Inflammatory macrophage treated with lipopolysaccharide for 4 hours (primary cell): ENCODE measurements at places on chromosomes 4 and X.

- DNase-seq: peak; percentile 32
These were observed 587 bp downstream of the CD99 start for GRCh38 chrX:2691543-2692220.

GRCh38 chr4:128255906-128256305 is 31.7 kb downstream of the PGRMC2 start:
- DNase-seq: no peak

- no peak for DNase-seq
These were observed 256.9 kb upstream of the TEX13A start for GRCh38 chrX:105477351-105477750.

DNA sequence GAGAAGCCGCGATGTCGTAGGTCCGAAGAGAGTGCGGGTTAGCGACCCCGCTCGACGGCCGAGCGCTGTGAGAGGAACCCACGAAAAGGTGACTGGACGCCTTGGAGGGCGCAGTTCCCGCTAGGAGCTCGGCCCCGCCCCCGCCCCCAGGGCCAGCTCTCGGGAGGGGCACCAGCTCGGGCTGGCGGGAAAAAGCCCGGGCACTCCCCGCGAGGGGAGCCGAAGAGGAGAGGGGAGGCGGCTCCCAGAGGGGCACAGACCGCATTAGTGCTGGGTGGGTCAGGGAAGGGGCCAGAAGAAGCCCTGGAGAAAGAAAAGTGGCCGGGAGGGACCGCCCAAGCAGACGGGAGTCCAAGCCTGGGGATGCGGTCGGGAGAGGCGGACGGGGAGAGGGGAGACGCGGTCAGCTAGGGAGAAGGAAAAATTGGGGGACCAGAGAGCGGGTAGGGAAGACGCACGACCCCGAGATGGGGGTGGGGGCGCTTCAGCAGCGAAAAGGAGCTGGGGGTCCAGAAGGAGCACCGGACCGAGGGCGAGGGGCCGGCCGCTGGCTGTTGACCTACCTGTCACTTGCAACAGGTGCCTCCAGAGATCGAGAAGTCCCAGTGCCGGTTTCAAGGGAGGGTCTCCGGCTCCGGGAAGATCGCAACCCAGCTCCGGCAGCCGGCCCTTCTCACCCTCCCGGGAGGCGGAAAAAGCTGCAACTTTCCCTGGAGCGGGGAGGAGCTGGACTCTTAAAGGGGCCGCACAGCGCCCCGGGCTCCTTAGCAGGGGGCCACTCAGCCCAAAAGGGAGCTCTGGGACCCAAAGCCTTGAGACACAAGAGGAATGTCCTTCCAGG is at the start of gene SYTL4:
Gene SYTL4, minus strand, starts transcription at position 681 of the 841 bp plus-strand sequence. CDS start 30,084 bp downstream, outside the sequence.
- no peak for DNase-seq

GRCh38 chrX:136829413-136829812 is 48.7 kb upstream of the ARHGEF6 start:
- DNase-seq: peak; percentile 29

GRCh38 chr4:156053174-156053573 is 99.5 kb upstream of the CTSO start:
- DNase-seq: no peak

- no peak for DNase-seq
These were observed 12.3 kb downstream of the GPR174 start for GRCh38 chrX:79156818-79157217.

DNA sequence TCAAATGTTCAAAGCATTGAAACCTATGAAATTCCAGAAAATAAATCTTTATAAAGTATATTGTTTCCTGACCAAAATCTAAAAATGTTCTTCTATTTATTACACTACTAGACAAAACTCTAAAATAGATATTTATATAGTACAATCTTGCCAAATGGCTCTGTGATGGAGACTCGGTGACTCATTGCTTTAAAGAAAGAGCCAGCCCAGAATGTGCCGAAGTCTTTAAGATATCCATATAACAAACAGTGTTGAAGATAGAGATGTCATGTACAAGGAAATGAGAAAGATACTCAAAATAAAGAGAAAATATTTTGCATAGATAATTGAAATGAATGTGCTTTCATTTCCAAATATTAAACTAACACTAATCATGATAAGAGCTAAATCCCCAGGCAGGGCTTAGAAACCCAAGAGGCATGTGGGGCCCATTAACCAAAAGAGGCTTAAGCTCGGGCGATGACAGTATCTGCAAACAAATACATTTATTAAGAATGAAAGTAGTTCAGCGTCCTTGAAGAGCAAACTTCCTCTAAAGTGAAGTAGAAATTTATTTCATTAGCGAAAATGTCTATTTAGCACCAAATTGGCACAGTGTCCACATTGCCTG is 102.1 kb upstream of the FAM9B start:
- DNase-seq: no peak

DNA sequence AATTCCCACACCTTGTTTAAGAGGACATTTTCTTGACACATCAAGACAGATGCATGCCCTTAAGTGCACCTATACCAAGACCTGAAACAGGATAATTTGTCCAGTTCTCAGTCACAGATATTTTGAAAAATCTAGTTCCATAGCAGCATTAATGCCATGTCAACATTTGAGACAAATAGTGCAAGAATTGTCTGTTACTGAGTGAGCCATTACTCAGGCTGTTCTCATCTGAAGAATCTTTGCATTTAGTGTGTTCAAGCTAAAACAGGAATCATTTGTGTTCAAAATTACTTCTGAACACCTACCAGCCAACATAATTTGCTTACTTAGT is 354.9 kb downstream of the KCNIP4 start:
- no peak for DNase-seq

DNA sequence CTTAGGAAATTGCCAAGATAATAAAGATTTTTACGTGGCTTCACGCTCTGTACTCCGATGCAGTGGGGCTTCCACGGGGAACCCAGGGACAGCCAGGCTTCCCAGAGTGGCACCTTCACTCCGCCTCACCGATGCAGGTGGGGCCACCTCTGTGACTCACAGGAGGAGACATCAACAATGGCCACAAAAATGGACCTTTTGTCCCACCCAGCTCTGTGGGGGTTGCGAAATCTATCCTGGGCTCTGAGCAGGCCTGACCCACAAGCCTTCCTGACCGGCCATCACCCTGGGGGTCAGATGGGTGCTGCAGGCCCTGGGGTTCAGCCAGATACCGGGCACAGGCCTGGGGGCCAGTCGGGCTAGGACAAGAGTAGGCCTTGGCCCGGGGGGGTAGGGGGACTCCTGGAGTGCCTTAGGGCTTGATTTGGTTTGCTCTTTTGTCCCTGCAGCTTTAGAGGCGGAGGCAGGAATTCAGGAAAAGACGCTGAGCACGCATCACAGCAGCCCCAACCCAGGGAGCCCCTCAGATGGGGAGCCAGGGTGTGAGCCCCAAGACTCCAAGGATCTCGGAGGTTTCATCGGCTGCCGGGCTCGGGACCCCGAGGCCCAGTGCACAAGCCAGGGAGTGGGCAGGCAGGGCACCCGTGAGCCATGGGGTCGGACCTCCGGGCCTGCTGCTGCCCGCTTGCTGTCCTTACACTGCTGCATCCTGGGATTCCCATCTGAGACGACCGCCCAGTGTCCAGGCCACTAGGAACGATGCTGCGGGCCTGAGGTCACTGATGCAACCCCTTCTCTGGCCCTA is 136.5 kb upstream of the NKX1-1 start:
- no peak for DNase-seq

GRCh38 chr4:147201016-147201415 is 255.4 kb upstream of the TTC29 start:
- DNase-seq: no peak

GRCh38 chrX:78693012-78693411 is 33.9 kb upstream of the RTL3 start:
- no peak for DNase-seq

- DNase-seq: no peak
These were observed 114.8 kb upstream of the NAP1L5 start for GRCh38 chr4:88812420-88812819.

- no peak for DNase-seq
These were observed 4.7 kb downstream of the PTTG2 start for GRCh38 chr4:37964734-37965457.

GRCh38 chrX:29555465-29556091 is 659.8 kb upstream of the MAGEB2 start:
- DNase-seq: no peak

DNA sequence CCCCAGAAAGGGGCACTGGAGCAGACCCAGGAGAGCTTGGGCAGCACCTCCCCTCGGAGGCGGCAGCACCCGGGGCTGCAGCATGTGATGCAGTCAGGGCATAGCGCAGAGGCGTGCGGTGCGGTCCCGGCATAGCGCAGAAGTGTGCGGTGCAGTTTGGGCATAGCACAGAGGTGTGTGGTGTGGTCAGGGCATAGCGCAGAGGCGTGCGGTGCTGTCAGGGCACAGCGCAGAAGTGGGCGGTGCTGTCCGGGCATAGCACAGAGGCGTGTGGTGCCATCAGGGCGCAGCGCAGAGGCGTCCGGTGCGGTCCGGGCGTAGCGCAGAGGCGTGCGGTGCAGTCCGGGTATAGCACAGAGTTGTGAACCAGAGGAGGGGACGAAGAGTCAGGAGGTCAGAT is 42.8 kb downstream of the ADRA2C start:
- no peak for DNase-seq

DNA sequence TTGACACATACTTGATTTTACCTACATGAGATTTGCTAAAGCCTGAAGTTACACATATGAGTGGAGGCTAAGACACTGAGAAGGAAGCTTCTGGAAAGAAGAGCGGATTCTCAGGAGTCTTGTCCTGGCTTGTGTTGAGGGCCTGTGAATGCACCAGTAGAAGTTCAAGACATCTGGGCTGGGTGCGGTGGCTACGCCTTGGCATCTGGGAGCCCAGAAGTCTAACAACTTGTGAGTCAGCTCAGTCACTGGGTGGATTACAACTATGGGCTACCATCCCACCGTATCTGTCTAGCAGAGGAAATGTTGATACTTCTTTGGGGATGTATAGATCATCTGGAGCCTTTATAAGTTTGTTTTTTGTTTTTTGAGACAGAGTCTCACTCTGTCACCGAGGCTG is 375.6 kb upstream of the SMIM31 start:
- DNase-seq: no peak

- no peak for DNase-seq
These were observed 44.3 kb downstream of the RASGEF1B start for GRCh38 chr4:81427344-81427821.

DNA sequence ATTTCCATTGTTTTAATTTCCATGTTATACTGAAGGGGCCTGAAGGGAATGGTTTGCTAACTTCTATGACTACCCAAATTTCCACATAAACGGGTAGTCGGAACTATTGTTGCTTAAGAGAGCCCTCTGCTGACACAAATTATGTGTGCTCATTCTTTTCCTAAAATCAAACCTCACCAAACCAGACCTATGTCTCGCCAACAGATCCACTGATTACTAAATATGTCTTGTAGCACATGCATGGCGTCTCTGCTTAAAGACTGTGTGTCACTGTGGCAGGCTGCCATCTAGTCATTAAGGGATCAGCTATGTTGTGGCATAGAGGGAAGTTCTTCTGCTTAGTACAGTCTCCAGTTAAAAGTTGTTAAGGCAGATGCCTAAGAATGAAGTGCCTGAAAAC is 25.1 kb downstream of the PIR start:
- peak; percentile 47 for DNase-seq

DNA sequence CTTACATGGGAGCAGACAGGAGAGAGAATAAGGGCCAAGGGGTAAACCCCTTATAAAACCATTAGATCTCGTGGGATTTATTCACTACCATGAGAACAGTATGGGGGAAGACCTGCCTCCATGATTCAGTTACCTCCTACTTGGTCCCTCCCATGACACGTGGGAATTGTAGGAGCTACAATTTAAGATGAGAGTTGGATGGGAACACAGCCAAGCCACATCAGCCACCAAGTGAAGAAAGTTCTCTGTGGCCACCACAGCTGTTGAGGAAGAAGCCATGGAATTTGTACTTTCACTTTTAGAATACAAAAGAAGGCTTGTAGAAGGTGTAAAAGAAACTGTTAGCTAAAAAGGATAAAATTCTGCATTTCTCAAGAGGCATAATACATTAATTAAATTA is 67.0 kb upstream of the CXorf51A start:
- no peak for DNase-seq

GRCh38 chrX:82961129-82961528 is 547.0 kb upstream of the POU3F4 start:
- DNase-seq: no peak
